ENCODE measurements at places on chromosomes 4 and X.
A peak's percentile ranks its signal among the peaks of the same experiment; 100 is the strongest.

DNA sequence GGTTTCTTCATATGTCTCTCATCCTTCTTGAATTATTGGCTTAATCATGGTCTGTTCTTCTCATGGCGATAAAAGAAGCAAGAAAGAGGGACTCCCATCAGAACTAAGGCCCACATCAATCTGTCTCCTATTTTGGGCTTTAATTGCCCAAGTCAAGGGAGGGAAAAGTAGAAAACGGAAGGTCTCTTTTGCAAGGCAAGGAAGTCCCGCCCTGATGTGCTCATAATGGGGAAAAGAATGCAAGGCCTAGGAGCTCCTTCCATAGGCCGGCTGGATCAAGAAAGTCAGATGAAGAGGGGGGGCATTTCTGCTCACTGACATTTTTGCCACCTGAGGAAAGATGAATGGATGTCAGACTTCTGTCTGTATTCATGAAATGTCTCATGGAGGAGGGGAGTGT, 127.7 kb upstream of the RPS6KA3 start:
- DNase-seq: no peak

DNA sequence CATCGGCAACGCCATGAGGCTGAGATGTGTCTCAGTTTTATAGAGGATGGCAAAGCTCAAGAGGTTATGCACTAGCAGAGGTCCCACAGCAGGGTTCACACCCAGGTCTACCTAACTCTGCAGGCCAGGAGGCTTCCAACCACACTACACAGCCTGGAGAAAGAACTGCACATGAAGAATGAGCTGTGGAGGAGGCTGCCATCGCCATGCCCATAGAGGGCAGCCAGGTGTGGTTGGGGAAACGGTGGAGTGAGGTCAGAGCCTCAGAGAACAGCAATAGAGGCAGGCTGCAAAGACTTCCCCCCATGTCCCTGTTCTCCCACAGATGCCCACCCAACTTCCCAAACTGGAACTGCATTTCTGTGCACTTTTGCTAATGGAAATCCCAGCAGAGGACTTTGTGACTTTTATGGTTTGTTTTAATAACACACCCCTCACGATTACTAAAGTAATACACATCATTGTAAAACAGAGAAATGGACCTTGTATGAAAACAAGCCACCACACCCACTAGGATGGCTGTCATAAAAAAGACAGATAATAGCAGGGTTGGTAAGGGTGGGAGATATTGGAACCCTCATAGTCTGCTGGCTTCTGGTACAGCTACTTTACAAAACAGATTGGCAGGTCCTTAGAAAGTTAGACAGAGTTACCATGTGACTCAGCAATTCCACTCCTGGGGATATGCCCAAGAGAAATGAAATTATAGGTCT, 58.9 kb upstream of the PROM1 start:
- DNase-seq: peak; percentile 17

- DNase-seq: no peak
Observed at GRCh38 chrX:85992811-85993229, 54.5 kb downstream of the CHM start.

GRCh38 chr4:7968262-7968896, 28.7 kb upstream of the AFAP1 start:
- DNase-seq: no peak

DNA sequence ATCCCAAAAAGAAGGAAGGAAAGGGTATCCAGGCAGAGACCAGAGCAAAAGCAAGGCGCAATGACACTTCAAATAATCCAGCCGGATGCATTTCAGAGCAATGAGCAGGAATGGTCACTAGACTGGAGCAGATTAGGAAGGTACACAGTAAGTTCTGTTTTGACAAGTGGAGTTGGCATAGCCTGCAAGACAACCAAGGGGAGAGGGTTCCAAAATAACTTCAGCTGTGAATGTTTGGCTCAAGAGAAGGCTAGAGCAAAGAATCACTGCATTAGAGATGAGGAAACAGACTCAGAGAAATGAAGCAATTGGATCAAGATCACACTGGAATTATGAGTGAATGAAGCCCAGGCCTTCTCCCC, 90.0 kb upstream of the EGFL6 start:
- no peak for DNase-seq

GRCh38 chr4:15875663-15876460, 62.7 kb downstream of the FGFBP1 start:
- DNase-seq: no peak

DNA sequence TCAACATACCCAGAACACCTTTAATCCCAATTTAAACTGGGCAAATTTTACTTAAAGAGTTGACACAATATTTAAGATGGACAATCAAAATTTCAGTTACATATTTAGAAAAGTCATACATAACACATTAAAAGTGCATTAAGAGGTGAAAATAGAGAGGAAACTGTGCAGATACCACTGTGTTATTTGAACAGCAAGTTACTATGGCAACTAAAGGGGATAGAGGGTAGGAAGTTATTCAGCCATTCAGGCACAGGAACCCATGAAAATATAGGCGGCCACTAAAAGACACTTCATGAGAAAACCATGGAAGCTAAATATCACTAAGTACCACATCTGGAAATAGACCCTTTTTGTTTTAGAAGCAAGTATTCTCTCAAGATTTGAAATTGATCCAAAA, 75.1 kb downstream of the PDGFC start:
- no peak for DNase-seq

- DNase-seq: peak; percentile 48
Observed at GRCh38 chr4:3599951-3600350, 67.7 kb upstream of the LRPAP1 start.

DNA sequence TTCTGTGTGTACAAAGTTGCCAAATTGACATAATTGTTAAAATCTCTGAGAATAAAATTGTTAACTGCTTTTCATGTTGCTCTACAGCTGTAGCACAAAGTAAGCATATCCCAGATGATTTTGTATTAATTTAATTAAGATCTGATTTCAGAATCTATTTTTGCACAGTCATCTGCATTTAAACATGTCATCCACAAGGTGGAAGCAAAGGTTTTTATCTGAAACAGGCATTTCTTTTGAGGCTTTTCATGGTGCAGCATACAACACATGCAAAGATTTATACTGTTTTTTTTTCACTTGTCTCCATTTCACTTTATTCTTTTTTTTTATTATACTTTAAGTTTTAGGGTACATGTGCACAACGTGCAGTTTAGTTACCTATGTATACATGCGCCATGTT, 51.2 kb downstream of the GC start:
- DNase-seq: no peak

DNA sequence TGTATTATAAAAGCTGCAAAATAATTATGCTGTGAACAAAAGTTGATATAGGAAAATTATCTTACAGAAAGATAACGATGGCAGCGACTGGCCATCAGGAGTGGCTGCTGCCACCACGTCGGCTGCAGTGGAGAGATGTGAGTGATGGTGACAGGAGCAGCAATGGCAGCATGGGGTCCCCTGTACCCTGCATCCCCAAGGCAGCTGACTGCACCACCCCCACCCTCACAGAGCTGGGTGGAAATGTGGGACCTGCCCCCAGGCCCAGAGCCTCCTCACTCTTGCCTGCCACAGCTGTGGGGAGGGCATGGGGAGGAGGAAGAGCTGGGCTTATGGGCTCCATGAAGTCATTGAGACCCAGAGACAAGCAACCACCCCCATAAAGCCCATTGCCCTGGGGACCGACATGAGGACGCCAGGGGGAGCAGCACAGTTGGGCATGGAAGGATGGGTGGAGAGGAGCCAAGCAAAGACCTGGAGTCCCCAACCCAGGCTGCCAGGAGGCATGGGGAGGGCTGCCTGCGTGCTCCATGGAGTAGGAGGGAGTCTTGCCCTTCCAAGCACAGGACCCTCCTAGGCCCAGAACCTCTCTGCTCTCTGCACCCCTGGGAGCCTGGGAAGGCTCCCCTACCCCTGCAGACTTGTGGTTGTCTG, 1090.5 kb downstream of the PCDH18 start:
- DNase-seq: no peak

DNA sequence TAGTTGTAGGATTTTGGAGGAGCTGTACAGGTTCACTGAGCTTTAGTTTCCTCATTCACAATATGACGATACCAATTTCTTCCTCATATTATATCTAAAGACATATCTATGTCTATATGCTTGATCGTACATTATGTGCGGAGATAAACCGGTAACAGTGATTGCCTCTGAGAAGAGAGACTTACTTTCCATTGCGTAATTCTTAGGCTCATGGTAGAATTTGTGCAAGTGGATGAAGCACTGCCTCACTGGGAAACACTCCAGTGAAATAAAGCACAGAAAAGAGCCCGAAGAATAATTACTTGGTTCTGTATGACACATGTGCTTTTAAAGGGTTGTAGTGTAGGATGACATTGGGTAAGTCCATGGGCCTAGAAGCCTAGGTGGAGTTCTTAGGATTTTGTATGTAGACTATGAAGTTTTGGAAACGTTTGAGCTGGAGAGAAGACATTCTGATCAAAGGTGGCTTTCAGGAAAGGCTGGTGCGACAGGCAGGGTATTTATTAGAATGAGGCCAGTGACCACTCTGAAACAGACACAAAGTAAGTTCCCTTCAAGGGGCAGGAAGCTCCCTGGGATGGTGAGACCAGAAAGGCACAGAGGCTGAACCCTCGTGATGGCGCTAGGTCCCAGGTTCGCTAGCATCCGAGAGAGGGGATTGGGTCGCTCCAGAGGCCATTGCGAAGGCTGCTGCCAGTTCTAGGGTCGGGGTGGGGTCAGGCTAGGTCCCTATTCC, 649 bp upstream of the VBP1 start:
- DNase-seq: no peak

DNA sequence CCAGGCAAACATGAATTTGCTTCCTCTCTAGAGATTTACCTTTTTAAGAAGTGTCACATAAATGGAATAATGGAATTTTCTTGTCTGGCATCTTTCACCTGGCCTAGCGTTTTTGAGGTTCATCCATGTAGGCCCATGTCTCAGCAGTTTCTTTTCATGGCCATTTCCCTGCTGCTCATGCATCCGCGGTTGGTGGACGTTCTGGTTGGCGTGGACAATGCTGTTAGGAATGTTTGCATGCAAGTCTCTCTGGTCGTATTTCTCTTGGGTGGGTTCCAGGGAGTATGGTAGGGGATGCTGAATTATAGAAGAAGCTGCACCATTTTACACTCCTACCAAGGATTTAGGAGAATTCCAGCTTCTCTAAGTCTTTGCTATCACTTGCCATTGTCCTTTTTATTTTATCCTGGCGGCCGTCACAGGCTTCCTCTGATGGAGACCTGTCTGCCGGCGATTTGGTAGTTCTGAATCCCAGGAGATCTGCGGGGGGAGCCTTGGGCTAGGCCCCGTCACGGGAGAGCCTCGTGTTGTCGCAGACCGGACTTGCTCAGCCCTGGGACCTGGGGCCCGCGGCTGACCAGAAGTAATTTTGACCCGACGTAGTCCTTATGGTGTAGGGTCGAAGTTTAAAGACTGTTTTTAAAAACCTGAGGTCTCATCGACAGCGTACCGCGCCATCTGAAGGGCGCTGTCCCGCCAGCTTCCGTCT, 56.9 kb upstream of the TADA2B start:
- DNase-seq: peak; percentile 74

DNA sequence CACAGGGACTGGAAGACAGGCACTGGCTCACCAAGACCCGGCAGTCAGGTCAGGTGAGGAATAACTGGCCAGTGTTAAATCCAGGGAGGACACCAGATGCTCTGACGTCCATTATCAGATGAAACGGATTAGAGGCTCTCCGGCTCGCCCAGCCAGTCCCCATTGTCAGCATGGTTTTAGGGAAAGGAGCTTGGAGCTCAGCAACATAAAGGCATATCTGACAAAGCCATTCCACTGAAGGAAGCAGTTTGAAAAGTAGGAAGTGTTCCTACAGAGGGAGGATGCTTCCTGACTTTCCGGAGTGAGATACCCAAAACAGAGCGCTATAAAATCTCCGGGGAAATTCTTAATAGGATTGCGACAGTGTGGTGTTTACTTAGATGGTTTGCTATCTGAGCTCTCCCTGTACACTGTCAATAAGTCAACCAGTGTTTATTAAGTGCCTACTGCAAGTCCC, 14.8 kb downstream of the NDNF start:
- peak; percentile 52 for DNase-seq

DNA sequence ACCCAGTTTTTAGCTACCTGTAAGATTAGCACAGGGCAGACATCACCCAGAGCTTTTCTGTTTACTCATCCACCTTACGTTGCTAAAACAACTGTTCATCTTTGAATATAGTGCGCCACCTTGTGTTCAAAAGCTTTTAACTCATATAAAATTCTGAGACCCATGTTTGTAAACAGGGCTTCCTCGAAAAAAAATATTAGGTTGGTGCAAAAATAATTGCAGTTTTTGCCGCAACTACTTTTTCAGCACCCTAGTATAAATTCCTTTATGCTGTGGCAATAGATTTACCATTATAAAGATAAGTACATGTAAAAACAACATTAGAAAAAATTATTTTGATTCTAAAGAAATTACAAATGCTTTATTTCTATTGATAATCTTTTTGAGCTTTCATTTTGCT, 147.9 kb downstream of the LRBA start:
- DNase-seq: no peak

DNA sequence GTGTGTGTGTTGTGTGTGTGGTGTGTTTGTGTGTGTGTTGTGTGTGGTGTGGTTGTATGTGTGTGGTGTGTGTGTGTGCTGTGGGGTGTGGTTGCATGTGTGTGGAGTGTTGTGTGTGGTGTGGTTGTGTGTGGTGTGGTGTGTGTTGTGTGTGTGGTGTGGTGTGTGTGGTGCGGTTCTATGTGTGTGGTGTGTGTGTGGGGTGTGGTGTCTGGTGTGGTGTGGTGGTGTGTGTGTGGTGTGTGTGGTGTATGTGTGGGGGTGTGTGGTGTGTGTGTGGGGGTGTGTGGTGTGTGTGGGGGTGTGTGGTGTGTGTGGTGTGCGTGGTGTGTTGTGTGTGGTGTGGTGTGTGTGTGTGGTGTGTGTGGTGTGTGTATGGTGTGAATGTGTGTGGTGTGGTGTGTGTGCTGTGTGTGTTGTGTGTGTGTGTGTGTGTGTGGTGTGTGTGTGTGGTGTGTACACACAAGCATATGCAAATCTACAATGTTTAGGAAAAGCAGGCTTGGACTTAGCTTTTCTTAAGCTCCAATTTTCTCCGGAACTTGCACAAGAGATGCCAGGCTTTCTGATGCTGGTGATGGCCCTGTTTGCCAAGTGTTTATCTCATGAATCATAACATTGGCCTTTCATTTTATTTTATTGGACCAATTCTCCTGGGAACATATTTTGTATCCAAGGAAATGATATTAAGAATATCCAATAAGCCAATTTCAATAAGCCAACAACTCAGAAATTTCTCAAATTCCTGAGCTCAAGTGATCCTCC, 148.7 kb downstream of the SPATA18 start:
- no peak for DNase-seq

DNA sequence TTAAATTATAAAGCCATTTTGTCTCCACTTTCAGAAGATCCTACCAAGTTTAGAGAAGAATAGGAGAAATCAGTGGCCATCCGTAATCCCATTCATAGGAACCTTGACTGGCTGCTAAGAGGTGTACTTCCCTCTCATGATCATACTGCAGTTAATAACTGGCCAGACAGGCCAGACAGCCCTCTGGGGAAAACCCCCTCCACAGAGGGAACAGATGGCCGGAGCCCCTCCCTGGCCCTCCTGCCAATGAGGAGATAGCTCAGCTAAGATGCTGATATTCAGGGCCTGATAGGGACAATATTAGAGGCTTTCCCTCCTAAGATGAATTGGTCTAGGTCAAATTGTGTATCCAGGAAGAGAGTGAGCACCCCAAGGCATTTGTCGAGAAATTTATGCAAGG, 200.0 kb upstream of the MAOA start:
- DNase-seq: no peak

GRCh38 chr4:121873604-121874003, 3.3 kb upstream of the BBS7 start:
- no peak for DNase-seq

GRCh38 chr4:159048166-159048886, 54.6 kb upstream of the RAPGEF2 start:
- DNase-seq: peak; percentile 71

- peak; percentile 70 for DNase-seq
Observed at GRCh38 chr4:37389967-37390580, 145.5 kb downstream of the NWD2 start.
